ENCODE measurements at places on chromosomes 12 and 14.
A peak's percentile ranks its signal among the peaks of the same experiment; 100 is the strongest.

DNA sequence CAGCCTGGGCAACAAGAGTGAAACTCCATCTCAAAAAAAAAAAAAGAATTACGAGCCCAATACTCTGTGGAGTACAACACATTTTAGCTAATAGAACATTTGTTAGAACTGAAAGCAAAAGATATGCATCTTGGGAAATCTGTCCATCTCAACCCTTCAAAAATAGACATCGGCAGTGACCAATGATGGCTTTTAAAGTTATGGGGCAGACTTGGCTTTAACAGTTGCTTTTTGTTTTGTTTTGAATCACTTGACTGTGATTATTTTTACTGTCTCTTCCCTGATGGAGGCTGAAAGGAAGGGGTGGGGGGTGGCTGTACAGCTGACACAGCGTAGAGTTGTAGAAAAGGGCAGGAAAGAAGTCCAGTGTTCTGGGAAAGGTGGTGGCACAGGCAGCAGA is 2.2 kb downstream of the FKBP11 start:
- no peak for DNase-seq

DNA sequence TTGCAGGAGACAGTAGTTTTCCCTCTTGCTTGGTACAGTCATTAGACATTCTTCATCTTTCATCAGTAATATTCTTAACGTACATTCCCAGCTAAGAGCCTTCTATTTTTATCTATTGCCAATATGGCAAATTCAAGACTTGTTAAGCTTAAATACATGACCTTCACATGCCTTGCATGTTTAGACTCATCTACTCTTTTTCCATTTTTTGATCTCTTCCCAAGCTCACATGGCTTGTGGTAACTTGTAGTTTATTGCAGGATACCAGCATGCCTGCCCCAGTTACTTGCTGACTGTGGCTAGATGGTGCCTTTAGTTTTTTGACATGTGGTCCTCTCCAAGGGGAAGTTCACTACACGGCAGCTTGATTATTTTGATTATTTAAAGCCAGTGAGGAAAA is 729.0 kb downstream of the SLC6A15 start:
- DNase-seq: no peak

GRCh38 chr12:12265571-12266388 is 1.1 kb downstream of the LRP6 start:
- DNase-seq: peak; percentile 59

DNA sequence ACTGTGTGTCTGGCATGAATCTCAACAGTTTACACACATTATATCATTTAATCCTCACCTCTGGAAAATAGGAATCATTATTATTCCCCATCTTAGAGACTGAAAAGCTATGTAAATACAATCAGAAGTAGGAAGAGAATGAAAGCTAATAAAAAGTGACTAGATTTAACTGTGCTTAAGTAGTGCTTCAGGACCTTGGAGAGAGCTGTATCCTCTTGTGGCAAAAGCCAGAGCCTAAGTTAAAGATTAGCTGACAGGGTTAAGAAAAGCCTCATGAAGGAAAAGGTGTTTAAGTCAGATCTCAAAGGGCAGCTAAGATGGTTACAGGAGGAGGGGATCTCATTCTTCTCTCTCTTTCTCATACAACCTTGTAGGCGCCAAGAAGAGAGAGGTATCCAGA is 65.3 kb upstream of the TMEM233 start:
- no peak for DNase-seq
